ENCODE measurements at places on chromosomes 16 and 17.
A peak's percentile ranks its signal among the peaks of the same experiment; 100 is the strongest.

GRCh38 chr17:43219746-43220380 is 8.2 kb downstream of the TMEM106A start:
- no peak for DNase-seq

DNA sequence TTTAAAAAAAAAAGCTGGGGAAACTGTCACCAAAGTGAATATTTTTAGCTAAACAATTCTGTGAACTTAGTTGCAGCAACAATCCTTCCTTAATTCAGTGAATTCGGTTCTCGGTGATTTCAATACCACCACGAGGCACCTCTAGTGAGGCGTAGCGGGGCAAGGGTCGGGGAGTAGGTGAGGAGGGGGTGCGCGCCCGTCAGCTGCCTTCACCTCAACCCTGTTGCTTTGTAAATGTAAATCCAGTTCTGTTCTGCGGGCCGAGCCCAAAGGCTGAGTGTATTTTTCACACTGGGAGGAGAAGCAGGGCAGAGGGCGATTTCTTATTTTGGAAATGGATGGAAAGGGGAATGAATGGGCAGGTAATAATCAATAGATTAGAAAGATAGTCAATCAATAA is 17.4 kb downstream of the SALL1 start:
- no peak for DNase-seq

GRCh38 chr17:29573871-29574731 is 5.6 kb downstream of the TP53I13 start:
- no peak for DNase-seq

DNA sequence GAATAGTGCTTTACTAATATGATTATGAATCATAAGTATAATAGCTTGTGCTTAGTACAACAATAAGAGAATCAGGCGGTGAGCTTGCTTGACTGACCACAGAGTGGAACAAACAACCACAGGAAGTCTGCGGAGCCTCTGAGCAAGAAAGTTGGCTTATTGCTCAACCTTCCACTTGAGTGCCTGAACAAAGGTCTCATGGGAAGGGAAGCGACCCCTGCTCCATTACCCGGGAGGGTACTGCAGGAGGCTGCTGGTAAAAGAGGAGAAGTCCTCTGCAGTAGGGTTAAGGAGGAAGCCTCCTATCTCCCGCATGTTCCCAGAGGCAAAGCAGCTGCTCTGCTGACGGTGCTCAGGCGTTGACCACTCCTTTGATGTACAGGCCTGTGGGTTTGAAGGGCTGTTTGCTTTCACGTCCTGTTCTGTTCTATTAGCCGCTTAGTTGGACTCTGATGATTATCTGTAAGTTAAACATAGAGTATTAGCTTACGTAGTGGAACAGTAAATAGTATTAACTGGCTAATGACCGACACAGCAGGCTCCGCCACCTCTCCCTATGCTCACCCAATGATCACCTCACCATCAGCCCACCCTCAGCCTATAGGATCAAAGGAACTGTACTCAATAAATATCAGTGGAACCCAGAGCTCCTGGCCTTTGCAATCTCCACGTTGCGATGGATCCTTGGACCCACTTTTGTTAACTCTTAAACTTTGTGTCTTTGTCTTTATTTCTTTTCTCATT is 17.5 kb downstream of the ALOX15B start:
- no peak for DNase-seq

DNA sequence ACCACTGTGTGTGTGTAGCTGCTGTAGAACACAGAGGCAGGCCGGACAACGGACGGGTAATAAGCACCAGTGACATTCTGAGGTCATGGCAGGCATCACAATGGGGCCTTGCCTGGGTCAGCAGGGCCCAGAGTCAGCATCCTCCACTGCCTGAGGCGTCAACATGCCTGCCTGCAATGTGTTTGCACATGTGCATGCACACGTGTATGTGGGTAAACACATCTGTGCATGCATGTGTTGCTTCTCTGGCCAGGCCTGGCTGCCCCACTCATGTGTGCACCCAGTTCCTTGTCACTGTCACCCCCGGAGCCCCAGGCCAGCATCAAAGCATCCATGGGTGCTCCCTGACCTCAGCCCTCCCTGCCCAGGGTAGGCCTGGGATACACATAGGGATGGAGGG is 43.3 kb downstream of the LGALS9 start:
- no peak for DNase-seq

DNA sequence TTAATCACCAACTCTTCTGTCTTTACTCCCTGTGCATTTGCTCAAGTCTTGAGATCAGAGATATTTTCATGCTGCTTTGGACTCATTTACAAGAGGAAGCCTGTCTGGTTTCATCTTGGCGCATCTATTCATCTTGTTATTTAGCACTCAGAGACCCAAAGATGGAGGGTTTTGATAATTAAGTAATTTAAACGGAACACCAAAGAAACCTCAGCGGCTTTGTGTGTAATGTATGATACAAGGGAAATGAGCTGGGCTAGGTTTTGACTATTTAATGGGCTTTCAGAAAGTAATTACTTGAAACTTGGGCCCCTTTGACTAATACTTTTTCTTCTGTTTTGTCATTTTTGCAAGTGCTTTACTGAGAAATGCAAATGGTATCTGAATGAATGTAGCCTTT is 66.2 kb upstream of the CACNG3 start:
- no peak for DNase-seq

GRCh38 chr17:2795441-2796163 is 636 bp upstream of the RAP1GAP2 start:
- DNase-seq: no peak

- no peak for DNase-seq
Observed at GRCh38 chr17:17886726-17887125, 49.9 kb upstream of the SREBF1 start.

DNA sequence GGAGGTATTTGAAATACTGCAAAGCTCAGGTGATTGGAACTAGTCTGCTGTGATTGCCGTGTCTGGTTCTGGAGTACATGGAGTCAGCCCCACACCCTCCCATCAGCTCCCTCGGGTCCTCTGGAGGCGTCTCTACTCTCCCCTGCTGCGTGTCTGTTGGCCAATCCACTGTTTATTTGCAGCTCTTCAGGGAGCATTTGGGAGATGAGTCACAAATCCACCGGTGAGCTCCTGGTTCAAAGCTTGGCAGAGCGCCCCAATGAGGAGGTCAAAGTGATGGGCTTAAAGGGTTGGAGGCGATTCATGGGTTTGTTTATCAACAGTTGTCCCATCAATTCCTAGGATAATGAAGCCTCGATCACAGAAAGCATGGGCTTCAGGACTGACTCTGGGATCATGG is 14.6 kb downstream of the CALB2 start:
- DNase-seq: peak; percentile 37

DNA sequence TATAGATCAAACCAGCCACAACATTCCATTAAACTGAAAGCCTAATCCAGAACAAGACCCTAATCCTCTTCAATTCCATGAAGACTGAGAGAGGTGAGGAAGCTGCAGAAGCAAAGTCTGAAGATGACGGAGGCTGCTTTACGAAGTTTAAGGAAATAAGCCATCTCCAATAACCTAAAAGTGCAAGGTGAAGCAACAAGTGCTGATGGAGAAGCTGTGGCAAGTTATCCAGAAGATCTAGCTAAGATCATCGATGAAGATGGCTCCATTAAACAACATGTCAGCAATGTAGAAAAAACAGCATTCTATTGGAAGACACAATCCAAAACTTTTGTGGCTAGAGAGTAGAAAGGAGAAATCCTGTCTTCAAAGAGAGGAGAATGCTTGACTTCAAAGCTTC is 69.6 kb downstream of the KANSL1 start:
- DNase-seq: no peak

DNA sequence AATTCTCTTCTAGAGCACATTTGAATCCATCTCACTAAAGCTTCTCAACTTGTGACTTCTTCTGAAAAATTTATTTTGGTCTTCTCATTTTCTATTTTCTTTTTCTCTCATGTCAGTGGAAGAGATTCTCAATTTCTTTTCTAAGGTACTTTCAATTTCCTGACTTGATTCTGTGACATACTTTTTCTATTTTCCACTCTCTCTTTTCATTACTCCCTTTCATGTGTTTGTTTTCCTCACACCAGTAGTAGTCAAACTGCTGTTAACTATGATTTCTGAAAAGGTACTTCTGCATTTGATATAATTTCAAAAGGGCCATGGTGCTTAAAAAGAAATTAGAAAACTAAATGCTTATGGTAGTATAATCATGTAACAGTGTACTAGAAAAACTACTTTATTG is 41.9 kb downstream of the NFAT5 start:
- no peak for DNase-seq

GRCh38 chr16:85535352-85536072 is 77.6 kb upstream of the GSE1 start:
- DNase-seq: no peak

GRCh38 chr16:85781695-85782370 is 17.5 kb downstream of the EMC8 start:
- DNase-seq: no peak

GRCh38 chr16:9090101-9090959 is 1.1 kb upstream of the HAPSTR1 start:
- no peak for DNase-seq

DNA sequence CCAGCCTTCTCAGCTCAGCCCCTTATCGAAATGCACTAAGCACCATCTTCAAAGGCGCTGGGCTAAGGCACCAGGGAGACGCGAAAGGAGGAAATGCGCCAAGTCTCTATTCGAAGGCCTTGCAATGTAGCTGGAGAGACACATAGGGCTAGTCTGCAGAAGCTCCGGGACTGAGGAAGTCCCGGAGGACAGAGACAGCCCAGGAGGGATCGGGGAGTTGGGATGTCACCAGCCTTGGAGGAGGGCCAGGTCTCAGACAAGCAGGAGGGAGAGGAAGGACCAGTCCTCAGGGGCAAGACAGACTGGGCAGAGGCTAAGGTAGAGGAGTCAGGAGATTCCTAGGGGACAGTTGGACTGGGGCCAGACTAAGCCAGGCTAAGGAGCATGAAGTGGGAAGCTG is 8.5 kb downstream of the C17orf100 start:
- no peak for DNase-seq

DNA sequence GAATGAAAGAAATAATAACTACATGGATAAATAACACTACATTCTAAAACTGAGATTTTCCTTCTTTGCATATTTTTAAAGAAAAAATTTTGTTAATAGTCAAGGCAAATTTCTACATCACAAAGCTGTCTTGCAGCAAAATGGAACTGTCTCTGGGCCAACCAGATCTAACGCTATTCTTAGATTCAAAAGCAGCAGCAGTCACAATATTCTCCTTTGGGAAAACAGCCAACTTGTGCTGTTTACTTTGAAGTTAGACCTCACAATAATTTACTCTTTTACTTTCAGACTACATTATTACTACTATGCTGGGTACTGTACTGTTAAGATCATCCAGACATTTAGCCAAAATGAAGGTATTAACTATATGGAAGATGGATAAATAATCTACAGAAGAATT is 189.1 kb downstream of the CEP112 start:
- DNase-seq: no peak

DNA sequence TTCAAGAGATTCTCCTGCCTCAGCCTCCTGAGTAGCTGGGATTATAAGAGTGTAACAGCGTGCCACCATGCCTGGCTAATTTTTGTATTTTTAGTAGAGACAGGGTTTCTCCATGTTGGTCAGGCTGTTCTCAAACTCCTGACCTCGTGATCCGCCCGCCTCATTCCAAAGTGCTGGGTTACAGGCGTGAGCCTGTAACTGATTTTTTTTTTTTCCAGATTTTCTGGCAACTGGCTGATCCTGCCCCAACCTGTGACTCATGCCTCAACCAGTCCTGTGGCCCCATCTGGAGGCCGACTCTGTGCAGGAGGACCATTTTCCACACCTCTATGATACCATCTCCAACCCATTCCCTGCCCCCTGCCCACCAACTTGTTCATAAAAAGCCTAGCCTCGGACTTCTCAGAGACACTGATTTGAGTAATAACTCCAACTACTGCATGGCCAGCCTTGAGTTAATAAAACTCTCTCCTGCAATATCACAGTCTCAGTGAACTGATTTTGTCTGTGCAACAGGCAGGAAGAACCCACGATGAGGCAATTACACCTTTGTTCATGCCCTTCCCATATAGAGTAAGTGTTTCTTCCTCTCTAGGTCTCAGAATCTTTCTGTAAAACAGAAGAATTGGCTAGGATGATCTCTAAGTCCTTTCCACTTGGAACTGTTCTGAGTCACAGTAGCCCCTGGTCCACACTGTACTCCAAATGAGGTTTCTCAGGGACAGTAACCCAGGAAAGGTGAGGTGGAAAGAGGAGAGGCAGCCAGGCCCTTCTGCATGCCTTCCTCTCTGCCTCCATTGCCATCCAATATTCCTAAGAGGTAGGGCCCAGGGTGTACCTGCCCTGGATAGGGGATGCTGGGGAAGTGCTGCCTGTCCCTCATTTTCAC is 8.8 kb upstream of the CNOT1 start:
- DNase-seq: peak; percentile 57

DNA sequence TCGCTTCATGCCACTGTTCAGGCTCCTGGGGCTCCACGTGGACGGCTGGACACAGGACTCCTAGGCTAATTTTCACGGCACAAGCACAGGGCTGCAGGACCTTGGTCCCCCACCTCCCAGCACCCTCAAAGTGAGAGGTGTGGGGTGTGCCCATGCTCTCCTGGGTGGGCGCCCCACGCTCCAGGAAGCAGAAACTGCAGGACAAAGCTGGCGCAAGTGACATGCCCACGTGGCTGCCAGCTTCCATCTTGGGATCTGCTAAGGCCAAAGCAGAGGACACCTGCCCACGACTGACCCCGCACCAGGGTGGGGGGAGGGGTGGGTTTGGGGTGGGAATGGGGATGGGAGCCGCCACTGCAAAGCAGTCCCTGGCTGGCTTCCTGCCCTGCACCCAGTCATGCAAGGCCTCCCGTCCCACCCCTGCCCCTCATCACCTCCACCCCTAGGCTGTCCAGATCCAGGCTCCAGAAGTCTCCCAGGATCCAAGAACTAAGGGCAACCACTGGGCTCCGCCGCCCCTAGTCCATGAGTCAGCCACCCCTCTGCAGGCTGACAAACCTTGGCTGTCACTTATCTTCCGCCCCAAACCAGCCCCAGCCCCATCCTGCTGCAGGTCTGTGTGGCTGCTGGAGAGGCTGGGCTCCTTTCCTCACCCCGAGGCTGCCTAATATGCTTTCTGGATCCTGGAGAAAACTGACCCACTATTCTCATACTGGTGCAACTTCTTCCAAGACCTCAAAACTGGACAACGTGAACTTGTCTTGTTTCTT is 11.1 kb downstream of the USP6 start:
- DNase-seq: no peak

DNA sequence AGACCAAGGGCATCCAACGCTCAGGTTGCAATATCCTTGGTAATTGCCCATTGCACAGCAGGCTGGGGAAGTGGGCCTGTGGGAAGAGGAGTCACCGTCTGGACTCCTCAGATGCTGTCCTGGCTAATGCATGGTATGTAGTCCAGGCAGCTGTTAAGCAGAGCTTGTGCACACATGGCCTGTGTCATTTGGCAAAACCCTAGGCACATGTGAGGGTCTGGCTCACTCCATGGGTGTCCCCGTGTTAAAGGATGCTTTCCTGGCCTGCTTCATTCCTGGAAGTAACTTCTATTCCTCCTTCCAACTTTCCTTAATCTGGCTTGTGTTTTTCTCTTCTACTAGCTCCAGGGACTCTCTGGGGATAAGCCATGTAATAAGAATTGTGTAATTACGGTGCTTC is 378.0 kb upstream of the CA10 start:
- DNase-seq: no peak
